HEK293T (cell line): ENCODE measurements at places on chromosomes 2 and 18.

DNA sequence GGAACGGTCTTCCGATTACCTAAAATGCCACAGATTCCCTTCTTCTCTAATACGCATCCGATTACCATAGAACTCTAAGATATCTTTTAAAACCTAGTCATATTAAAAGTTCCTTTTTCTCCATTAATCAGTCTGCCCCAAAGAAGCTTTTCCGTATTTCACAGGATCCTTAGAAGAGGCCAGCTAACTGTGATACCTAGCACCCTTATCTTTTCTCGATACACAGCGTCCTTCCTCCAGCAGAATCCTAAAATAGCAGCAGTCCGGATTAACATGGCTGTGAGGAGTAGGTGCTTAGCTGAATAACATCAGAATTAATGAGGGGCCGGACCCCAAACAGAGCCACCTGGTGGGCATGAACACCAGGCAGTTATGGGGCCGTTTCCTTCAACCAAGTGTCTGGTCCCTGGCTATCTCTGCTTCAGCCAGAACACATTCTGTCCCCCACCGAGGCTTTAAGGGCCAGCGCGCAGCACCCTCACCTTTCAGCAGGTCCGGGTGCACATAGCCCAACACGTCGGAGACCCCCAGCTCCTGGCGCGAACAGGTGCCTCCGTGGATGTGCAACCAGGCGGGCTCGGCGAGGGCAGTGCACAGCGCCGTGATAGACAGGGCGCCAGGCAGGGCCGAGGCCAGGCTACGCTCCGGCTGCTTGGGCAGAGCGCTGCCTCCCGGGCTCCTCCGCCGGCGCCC, 995 bp downstream of the TMEM127 start:
- DNase-seq = peak; percentile 32

GRCh38 chr2:231245249-231246094, 47.0 kb downstream of the ARMC9 start:
- no peak for DNase-seq

DNA sequence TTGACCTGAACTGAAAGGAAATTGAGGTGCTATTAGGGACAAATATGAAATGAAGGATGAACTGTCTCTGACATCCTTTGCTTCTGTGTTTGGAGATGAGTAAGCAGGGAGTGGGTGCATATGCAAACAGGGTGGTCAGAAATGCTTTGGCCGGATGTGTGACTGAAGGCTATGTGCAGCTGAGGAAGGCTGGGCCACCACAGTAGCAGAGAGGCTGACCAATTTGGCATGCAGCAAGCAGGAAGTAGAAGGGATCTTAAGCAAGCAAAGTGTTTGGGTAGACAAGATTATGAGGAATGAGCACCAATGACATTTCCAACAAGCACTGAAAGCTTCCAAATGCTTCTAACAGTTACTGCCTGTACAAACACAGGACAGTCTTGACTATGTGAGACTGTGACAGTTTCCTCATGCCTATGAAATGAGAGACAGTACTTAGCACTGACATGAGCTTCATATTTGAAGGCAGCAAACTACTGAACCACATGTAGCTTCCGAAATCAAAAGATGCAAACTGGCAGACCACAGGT, 3.3 kb upstream of the ACTR3 start:
- DNase-seq = no peak

GRCh38 chr18:12929477-12930083, 18.2 kb upstream of the SEH1L start:
- DNase-seq = no peak

- no peak for DNase-seq
Measured at GRCh38 chr2:102025016-102025501, 33.3 kb downstream of the IL1R2 start.

DNA sequence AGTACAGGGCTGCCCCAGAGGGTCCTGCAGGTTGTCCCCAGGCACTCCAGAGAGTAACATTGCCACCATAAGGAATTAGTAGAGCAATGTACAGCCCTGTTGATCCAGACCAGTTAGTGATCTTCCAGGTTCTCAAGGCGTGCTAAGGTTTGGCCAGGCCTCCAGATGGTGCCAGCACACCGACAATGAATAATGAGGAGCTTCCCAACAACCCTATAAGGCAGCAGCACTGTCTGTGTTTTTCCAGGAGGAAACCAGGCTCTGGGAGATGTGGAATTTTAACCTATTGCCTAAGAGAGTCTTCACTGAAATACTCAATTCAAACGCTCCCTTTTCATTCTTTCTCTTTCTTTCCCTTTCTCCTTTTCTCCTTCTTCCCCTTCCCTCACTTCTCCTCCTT, 122.1 kb downstream of the MGAT5 start:
- DNase-seq = no peak

- no peak for DNase-seq
Measured at GRCh38 chr2:152175012-152175367, 573 bp downstream of the STAM2 start.
